Stimulated activated CD8-positive, alpha-beta memory T cell treated with anti-CD3 and anti-CD28 coated beads, Interleukin-7, amount 100 ng/mL, for 1 hour (primary cell): ENCODE measurements at places on chromosomes 13 and 19.

DNA sequence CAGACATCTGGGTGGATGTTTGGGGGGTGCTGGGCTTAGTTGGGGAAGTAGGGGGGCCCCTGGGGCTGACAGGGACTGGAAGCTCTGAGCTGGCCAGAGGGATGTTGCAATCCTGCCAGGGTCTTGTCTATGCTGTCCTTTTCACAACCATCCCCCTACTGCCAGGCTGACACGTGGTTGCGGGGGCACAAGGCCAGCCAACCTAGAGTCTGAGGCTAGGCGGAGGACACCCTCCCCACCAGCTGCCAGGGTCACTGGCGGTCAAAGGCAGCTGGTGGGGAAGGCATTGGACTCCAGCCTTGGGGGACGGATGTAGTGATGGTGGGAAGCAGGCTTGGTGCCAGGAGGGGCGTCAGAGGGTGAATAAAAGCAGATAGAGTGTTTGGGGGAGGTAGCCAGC is 1.6 kb upstream of the APOC1 start:
- DNase-seq = no peak

DNA sequence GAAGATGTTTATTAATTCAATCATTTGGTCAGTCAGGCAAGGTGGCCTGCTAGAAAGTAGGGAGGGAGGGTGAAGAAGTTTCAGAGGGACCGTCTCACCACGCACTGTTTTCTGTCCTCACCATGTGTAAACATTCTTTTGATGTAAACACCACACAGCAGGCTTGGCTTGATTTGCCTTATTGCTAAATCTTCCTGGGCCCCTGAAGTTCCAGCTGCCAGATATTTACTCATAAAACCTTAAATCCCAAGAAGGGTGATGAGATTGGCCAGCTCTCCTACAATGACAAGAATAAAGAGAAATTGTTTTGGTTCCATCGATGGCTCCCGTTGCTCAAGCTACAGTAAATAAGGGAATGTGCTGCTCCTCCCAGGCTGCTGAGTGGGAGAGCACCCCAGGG is 198.2 kb upstream of the TMTC4 start:
- no peak for DNase-seq

- no peak for DNase-seq
Measured at GRCh38 chr13:65555962-65556361, 1674.2 kb downstream of the PCDH9 start.

- DNase-seq = no peak
Measured at GRCh38 chr19:54302257-54302656, 10.7 kb downstream of the LILRA5 start.

GRCh38 chr19:5894704-5895349 is 8.8 kb downstream of the NDUFA11 start:
- no peak for DNase-seq

- DNase-seq = no peak
Measured at GRCh38 chr13:28754698-28755545, 36.2 kb upstream of the SLC46A3 start.

GRCh38 chr19:5017235-5017634 is 48.3 kb downstream of the KDM4B start:
- DNase-seq = no peak

DNA sequence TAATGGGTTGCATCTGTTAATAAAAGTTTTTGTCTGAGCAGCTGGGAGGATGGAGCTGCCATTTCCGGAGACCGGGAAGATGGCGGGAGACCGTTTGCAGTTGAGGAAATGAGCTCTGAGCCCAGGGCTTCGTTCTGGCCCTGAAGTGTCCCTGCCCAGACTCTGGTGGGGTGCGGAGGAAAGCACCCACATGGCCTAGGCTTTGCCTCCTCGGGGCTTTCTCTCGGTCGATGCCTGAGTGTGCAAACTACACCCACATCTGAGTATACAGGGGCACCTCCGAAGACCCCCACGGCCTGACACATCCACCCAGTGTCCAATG is 15.6 kb upstream of the NANOS3 start:
- DNase-seq = no peak

DNA sequence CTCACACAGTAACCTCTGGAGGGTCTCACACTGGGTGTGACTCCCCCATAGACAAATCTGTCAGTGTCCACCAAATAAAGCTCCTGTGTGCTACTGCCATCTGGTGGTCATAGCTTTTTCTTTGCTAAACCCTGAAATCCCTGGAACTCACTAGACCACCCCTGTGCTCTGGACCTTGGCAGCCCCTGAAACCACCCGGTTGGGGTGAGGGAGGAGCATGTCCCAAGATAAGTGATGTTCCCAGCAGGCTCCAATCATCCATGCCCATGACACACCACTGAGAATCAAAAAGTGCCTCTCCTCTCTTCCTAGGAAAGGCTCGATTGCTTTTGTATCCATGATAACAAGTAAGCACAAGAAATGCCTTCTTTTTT is 6.5 kb upstream of the HSD17B14 start:
- peak; percentile 26 for DNase-seq

GRCh38 chr19:50796128-50796633 is 6.0 kb downstream of the ACP4 start:
- DNase-seq = no peak

DNA sequence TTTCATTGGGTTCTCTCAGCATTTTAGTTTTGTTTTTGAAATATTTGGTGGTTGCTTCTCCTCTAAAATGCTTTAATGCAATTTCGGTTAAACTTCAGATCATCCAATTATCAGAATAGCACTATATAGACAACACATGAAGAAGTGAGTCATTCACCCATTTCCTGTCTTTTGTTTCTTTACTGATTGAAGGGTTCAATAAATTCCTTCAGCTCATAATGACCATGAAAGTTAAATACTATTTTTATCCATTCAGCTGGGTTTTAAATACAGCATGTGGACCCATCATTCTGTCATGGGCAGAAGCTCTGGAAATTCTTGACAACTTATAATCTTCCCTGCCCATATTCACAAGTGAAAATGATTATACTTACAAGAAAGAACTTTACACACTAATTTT is 187.2 kb downstream of the ITGBL1 start:
- no peak for DNase-seq

- DNase-seq = no peak
Measured at GRCh38 chr19:46471116-46471733, at the start of gene PNMA8A. Gene PNMA8A (minus strand): TSS chr19:46471563. CDS start chr19:46471035, 528 bp downstream.

GRCh38 chr13:75373988-75374387 is 108.0 kb downstream of the TBC1D4 start:
- DNase-seq = no peak

- DNase-seq = no peak
Measured at GRCh38 chr13:99987154-99988019, 5.8 kb downstream of the ZIC2 start.

DNA sequence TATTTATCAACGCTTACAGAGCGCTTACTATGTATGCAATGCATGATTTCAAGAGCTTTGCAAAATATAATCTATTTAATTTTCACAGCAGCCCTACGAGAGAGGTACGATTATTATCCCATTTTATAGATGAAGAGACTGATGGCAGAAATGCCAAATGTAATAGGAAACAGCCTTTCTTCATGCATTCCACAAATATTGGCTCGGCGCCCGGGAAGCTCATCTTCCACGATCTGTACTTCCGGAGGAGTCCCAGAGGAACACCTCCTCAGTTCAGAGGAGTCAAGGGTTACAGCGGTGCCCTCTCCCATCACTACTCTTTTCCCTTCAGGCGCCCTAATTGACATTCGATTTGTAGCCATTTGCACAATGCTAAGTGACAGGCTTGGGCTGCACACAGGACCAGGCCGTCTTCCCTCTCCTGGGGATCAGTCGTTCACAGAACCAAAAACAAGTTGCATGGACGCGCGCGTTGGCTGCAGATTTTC is 1.1 kb upstream of the ARHGAP35 start:
- no peak for DNase-seq

GRCh38 chr13:112510002-112510780 is 77.8 kb downstream of the TUBGCP3 start:
- no peak for DNase-seq

DNA sequence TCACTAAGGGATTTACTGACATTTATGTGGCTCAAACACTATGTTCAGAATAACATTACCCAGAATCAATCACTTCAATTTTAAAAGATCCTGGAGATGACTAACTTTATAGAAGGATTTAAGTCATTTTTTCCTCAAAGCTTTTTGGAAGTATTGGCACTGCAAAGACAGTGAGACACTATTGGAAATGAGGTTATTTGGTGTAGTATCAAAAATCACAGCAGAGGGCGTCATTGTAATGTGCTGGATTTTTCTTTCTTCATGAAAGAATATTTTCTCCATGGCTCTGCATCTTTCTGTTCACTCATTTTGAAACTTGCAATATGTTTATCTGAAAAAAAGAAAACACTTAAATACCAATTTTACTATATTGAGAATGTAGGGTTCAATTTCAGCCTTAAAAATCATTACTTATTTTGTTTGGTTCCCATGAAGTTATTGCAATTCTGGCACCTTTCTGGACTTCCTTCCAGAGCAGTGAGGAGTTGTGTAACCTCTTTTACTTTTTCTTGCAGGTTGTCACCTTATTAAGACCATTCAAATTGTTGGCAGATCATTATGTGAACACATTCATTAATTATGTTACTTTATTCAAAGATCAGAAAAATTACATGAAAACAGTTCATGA is 3.7 kb upstream of the CSNK1A1L start:
- DNase-seq = no peak

DNA sequence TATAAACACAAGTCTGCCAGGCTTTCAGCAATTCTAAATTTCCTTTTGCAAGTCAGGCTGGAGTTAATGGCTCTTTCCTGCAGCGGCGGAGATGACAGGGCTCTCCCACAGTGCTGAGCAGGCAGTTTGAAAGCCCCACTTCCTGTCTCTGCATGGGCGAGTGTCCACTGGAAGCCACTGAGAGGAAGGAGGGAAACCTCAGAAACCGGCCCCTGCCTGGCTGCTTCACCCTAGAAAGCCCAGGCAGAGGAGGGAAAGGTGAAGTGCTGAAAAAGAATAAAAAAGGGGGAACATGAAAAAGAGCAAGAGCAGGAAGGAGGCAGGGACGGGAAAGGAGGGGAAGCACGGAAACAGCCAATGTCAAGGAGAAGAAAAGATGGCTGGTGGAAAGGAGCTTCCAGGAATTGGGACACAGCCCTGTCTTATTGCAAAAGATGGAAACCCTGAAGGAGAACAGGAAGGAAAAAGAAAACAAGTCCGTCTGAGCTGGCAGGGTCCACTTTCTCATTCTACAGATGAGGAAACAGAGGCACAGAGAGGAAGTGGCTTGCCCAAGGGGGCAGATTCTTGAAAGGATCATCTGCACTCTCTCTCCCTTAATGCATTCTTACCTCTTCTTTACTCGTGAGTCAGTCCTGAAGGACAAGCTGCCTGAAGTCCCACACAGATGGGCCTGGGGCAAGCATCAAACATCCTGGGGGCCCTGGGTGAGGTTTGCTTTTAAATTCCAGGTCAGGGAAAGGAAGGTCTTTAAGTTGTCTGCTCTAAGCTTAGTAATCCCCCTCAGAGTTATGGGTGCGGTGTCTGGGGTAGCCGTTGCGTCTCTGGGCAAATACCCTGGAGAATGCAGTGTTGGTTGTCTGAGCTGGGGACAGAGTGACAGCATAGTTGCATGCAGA is 38.8 kb upstream of the ALOX5AP start:
- no peak for DNase-seq

GRCh38 chr13:49953560-49953959 is 17.4 kb upstream of the SPRYD7 start:
- no peak for DNase-seq

DNA sequence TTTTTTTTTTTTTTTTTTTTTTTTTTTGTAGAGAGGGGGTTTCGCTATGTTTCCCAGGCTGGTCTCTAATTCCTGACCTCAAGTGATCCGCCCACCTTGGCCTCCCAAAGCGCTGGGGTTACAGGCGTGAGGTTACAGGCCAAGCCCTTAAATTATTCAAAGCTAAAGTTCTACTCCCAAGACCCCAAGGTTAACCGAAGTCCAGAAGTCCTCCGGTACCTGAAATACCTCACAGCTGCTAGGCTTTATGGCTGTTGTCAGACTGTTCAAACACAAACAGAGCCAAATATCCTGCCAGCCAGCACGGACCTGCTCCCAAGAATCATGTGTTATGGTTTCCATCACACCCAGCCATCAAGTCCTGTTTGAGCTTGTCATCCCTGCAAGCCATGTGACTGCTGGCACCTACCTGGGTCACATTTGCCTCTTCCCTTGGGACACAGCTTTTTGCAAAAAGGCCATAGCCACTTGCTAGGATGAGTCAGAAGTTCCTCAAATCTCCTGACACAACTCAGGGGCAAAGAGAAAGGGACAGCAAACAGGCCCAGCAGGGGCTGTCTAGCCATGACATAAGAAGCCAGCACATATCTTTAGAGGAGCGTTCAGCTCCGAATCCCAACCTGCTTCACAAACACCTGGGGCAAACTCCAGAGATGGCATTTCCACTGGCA is 129.9 kb downstream of the FOXO1 start:
- no peak for DNase-seq

GRCh38 chr13:93814658-93815057 is 588.1 kb downstream of the GPC6 start:
- DNase-seq = no peak

DNA sequence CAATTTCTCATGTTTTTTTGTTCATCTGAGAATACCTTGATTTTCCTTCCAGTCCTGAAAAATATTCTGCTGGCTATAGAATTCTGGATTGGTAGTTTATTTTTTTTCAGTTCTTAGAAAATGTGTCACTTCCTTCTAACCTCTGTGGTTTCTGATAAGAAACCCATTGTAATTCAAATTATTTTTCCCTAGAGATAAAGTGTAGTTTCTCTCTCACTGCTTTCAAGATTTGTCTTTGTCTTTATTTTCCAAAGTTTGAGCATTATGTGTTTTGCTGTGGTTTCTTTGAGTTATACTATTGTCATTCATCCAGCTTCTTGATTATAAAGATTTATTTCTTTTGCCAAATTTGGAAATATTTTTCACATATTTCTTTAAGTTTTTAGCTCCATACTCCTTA is 324.0 kb upstream of the SPRY2 start:
- no peak for DNase-seq

- no peak for DNase-seq
Measured at GRCh38 chr13:92842145-92842544, 384.5 kb upstream of the GPC6 start.

GRCh38 chr19:10286803-10287737 is at the start of gene ICAM4:
Gene ICAM4 (plus strand): TSS chr19:10286955. CDS start chr19:10287013, 58 bp downstream.
- DNase-seq = no peak

DNA sequence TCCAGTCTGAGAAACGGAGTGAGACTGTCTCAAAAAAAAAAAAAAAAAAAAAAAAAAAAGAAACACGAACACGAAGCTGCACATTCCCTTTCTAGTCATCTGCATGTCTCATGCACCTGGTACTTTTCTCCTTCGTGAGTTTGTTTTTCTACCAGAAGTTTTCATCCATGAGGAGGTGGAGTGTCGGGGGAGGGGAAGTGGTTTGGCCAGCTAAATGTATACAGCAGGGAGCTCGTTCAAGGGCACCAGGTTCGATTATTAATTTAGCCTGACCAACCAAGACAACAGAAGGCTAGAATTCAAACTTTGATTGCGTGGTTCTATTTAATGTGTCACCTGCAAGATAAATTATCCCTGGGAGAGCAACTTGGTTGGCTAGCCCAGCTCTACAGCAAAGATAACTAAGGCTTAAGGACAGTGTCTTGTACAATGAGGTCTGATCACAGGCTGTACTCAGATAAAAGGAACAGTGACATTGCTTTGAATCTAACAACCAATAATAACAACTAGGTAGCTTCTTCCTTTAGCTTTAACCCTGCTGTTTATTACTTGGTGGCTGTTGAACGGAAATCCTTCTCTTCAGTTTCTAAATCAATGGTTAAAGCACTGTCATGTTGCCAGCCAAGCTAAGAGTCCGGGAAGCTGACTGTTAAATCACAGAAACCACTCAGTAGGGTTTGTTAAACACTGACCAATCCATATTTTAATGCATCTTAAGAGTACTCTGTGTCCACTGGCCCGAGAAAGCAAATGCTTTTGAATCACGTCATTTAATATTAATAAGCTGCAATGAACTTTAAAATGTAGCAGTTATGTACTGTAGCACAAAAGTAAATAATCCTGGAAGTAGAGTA is 98.4 kb upstream of the STARD13 start:
- no peak for DNase-seq
